ENCODE measurements at places on chromosomes 11 and 22.

GRCh38 chr11:3056296-3057068 is 741 bp downstream of the CARS1 start:
- no peak for DNase-seq

DNA sequence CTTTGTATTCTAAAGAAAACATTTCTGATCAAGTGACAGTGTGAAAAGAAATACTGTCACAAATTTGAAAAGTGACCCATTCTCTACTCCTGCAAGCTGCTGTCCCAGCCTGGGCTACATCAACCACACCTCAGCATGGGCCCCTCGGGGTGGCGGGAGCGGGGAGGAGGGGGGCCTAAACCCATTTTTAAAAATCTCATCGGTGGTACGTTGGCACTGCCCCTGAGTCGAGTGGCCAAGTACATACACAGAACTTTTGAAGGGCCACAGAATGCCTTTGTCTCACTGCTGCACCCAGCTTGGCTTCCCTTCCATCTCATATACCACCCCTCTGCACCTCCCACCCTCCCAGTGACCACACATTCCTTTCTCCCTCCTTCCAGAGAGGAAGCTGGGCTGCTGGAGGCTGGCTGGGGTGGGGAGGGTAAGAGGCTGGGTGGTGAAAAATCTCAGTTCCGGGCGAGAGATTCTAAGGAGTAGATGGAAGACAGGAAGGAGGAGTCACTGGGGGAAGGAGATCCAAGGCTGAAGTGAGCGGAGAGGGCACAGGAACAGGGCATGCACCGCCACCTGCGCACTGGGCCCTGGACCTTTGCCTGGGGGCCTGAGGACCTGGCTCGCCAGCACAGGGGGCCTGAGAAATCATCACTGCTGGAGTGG is 21.1 kb downstream of the FXYD6 start:
- no peak for DNase-seq

- DNase-seq: peak; percentile 24
These were observed 38.0 kb downstream of the EXT2 start for GRCh38 chr11:44133335-44133946.

GRCh38 chr22:21650823-21651520 is 8.9 kb downstream of the SDF2L1 start:
- no peak for DNase-seq

DNA sequence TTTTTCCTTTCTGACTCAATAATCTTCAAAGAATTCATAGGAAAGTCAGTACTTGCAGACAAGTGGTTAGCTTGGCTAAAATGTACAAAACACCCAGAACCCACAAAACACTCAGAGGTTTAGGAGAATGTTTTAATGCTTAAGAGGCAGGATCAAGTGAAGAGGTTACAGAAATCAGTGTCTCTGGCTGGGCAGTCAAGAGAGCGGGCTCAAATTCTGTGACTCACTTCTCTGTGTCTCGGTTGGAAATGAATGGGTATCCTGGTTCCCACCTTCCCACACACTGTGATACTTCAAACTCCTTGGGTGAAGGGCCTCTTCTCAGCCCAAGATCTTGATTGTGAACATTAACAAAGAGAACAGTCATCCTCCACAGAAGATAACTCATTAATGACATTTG is 3.8 kb downstream of the MPEG1 start:
- no peak for DNase-seq

DNA sequence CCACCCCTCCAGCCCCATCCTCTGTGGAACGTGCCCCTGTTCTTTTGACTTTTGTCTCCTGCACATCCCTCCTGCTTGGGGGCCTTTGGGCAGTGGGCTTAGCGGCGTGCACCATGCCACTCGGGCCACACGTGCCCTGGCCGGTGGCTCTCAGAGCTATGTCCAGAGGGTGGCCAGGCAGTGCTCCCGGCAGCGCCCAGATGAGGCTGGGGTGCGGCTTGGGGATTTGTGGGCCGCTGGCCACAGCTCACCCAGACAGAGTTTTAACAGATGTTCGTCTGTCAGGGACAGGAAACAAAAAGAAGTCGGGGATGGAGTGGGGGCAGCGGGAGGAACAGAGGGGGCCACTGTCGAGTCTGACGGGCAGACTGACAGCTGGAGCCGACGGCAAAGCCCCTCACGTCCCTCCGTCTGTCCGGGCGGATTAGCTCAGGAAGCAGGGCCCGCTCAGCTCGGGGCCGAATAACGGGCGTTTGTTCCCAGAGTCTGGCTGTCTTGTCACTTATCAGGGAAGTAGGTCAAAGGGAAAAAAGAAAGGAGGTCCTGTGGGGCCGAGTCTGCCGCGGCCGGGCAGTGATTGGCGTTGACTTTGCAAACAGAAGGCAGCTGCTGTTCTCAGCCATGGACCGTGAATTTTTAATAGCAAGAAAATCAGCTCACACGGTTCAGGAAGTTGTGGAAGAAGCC is 61.6 kb downstream of the LRP5 start:
- DNase-seq: no peak

- DNase-seq: no peak
These were observed 113.0 kb downstream of the CTTN start for GRCh38 chr11:70511345-70511744.

DNA sequence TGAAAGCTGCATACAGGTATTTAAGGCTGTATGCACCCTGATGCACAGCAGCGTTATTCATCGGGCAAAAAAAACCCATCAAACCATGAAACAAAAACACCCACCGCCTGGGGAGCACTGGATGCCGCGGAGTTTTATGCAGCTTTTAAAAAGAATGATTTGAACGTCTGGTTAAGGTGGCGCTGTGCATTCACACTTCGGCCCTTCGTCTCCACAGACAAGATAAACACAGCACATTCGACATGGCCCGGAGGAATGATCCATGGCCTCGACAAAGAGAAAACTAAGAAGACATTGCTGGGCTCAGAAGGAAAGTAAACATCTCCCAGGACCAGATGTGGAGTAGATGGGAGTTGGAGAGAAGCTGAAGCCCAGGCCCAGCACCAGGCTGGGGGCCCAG is 40.8 kb upstream of the GAL start:
- DNase-seq: no peak

GRCh38 chr11:100923555-100923954 is 206.1 kb downstream of the PGR start:
- DNase-seq: peak; percentile 23

DNA sequence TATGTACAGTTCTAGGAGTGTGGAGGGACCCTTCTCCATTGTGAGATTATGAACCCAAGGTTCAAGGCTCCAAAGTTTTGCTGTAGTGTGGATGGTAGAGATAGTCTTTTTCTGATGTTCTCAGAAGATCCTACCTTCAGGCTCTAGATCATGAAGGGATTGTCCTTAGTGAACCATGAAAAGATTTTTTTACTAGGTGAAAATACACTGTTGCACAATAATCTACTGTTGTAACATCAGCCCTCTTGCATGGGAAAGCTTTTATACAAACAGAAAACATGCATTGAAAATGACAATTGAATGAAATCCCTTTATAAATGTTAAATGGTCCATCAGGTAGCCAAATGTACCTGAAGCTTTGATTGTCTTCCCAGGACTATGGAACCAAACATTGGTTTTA is 177.8 kb downstream of the FAM76B start:
- no peak for DNase-seq

DNA sequence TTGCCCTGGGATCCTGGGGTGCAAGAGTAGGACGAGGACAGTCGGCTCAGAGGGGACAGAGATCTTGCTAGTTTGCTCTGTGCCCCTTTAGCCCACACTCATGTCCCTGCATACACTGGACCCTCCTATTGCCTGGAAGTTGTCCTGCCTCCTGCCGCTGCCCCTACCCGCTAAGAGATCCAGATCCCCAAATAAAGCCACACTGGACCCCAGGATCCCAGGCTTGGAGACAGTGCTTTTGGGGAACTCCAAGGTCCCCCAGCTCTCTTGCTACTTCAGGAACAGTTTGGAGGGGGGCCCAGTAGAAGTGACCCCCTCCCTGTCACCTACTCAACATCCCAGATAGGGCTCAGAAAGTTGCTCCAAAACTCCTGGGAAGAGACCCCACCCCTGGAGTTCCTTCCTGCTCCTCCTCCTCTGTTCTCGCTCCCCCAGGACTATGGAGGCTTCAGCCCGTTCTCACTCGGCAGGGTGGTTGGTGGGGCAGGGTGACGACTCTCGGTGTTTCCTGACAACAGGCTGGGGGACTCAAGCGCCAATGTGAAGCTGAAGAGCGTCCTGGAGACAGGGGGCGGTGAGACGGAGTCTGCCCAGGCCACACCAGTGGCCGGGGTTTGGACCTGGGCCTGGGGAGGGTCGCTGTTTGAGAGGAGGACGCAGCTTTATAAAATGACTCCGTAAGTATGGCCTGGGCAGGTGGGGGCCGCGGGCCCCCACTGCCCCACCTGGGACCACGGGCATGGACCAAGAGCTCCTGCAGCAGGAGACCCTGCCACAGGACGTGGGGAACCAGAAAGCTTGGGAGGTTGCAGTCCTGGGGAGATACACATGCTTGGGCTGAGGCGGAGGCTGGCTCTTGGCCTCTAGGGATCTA is 19.2 kb upstream of the TUB start:
- DNase-seq: no peak

GRCh38 chr22:46596032-46596441 is 24.1 kb upstream of the GRAMD4 start:
- DNase-seq: peak; percentile 33

- peak; percentile 74 for DNase-seq
These were observed 230.1 kb downstream of the MIAT start for GRCh38 chr22:26887456-26887855.

DNA sequence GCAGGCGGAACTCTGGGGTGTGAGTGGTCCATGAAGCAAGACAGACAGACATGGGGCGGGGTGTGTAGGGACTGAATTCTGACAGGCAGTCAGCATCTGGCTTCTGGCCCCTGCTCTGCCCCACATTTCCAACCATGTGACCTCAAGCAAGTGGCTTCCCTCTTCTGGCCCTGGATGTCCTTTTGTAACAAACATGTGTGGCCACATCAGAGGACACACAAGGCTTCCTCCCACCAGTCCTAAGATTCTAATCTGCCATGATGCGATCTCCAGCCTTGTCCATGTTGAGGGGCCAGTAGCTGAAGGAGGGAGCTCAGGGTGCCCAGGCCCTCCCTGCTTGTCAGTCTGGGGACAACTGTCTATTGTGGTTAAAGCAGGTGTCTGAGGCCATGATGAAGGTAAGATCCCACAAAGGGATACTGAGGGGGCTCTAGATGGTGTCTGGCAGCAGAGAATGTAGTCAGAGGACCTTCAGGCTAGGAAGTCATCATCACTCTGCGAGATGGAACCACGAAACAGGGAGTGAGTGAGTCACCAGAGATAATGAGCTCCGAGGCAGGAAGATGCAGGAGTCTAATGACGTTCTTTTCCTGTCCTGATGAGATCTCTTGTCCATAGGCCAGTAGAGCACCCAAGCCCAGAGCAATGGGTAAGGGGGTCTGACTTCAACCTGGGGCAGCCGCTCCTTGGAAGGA is 27.4 kb downstream of the DRD2 start:
- DNase-seq: peak; percentile 25

DNA sequence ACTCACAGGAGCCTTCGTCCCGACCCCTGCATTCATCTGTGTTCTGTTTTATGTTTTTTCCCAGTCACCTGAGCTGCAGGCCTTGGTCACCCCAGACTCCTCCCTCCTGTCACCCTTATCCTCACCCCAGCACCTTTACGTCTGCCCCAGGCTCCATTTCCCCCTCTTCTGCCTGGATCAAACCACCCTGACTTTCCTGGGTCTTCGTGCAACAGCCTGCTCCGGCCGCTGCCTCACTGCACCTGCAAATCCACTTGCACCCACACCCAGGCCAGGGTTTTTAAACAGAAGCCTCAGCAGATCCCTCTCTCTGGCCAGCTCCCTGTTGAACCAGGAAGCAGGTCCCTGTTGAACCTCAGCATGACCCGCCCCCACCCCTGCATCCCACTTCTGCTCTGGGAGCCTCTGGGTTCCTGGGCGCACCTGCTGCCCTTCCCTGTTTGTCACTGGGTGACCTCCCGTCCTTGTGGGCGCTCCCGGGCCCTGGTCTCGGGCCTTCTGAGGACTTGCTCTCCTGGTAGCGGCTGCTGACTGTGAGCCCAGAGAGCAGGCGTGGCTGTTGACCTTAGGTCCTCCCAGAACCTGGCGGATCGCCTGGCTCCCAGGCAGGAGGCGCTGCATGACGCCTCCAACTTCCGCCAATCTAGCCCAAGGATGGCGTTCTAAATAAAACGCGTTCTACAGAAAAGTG is 12.8 kb downstream of the MAPK8IP2 start:
- DNase-seq: no peak

GRCh38 chr11:77287615-77288273 is 13.7 kb downstream of the GDPD4 start:
- peak; percentile 82 for DNase-seq

- no peak for DNase-seq
These were observed 2211.8 kb downstream of the LRRC4C start for GRCh38 chr11:39247570-39248137.

DNA sequence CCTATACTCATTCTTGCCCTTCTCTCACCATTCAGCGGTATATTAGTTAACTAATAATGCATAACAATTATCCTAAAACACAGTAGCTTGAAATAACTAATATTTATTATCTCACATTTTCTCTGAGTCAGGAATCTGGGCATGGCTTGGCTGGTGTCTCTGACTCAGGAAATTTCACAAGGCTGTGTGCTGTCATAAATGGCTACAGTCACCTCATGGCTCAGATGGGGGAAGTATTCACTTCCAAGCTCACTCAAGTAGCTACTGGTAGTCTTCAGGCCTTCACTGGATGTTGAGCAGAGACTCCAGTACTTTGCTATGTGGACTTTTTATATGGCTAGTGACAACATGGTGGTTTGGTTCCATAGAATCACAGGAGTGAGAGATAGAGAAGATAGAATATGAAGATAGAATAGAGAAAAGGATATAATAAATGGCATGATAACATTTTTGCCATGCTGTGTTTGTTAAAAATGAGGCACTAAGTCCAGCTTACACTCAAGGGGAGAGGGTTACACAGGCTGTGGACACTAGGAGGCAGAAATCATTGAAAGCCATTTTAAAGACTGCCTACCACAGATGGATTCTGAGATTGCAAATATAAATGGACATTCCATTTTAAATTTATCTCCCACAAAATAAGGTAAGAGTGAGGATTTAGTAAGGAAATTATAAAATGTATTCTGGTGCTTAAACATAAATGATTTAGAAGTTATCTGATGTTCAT is 997.8 kb upstream of the CHORDC1 start:
- DNase-seq: no peak

GRCh38 chr11:126498281-126498680 is 142.8 kb downstream of the ST3GAL4 start:
- DNase-seq: no peak

- no peak for DNase-seq
These were observed 51.9 kb upstream of the IGSF9B start for GRCh38 chr11:134008634-134009071.

DNA sequence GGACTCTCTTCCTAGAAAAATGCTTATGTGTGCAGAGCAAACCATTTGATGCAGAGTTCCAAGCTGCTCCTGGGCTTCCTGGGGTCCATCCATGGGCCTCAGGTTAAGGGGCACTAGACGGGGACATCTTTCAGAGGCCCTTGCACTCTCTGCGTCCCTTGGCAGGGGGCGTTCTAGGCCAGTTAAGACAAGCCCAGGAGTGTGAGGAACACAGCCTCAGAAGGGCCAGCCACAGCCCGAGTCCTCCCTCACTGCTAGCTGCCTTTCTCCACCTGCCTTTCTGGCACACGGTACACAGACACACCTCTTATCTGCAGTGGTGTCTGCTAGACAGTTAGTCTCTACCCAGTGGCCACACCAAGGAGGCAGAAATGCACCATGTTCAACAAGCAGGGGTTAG is 18.0 kb upstream of the BID start:
- no peak for DNase-seq
